Activated CD4-positive, alpha-beta T cell treated with anti-CD3 and anti-CD28 coated beads, Interleukin-2, amount 50 U/mL, for 4 hours (primary cell): ENCODE measurements at places on chromosomes 16 and 17.

GRCh38 chr16:69399361-69399760 is 13.6 kb upstream of the TERF2 start:
- no peak for DNase-seq

DNA sequence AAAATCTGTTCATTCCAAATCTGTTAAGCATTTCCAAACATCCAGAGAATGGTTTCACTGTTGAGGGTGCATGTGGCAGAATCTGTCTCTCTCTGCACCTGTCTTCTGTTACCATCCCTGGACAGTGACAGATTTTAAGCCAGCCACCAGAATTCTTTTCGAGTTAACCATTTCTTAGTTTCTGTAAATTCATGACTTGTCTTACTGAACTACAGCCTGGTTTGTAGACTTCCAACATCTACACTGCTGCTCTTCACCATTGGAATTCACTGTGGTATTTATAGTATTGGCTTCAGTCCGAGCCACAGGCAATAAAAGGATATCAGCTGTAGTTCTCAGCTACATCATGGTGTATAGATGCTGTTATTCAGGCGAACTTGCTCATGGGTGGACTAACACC is 47.6 kb downstream of the GOSR1 start:
- DNase-seq = no peak

- no peak for DNase-seq
Observed at GRCh38 chr17:77320485-77321256, 179.9 kb downstream of the SEC14L1 start.

DNA sequence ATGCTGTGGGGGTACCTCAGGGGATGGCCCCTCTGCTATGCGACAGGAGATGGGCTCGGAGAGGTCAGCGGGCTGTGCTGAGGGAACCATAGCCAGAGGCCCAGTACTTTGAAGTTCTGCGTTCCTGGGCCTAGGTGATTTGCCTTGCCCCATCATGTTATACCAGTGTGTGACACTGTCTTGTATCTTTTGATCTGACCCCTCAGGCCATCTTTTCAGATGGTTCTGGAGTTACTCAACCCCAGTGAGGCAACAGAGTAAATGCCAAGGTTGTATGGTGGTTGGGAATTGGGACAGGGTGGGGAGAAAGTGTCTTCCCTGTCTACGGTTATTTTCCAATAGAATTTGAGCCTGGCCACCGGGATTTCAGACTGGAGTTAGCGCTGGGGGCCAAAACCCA is 8.5 kb downstream of the MSI2 start:
- DNase-seq = no peak

GRCh38 chr17:20142268-20142667 is 133.1 kb downstream of the SPECC1 start:
- DNase-seq = no peak

- no peak for DNase-seq
Observed at GRCh38 chr16:28923231-28923587, 1.8 kb downstream of the RABEP2 start.

GRCh38 chr17:4881761-4882555 is 17.4 kb upstream of the C17orf107 start:
- peak; percentile 68 for DNase-seq

GRCh38 chr16:88649924-88650748 is 717 bp downstream of the CYBA start:
- no peak for DNase-seq

GRCh38 chr16:12323007-12323758 is 346.6 kb downstream of the SNX29 start:
- no peak for DNase-seq

DNA sequence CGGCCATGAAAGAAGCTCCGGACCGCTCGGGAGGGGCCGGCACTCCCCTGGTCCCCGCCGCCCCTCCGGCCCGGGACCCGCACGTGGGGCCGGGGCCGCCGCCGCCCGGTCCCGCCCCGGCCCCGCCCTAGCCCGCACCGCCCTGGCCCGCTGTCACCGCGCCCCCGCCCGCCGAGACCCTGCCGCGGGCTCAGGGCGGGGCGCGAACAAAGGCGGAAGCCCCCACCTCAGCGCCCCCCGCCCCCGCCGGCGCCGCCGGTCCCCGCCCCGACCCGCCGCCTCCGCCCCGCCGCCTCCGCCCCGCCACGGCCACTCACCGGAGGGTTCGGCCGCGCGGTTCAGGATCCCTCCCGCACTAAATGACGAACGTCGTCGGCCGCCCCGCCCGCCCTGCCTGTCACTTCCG is at the start of gene ARHGDIA:
Gene ARHGDIA (minus strand): TSS at position 357 of the 406 bp plus-strand sequence. CDS start 1,407 bp downstream, outside the sequence.
- no peak for DNase-seq

DNA sequence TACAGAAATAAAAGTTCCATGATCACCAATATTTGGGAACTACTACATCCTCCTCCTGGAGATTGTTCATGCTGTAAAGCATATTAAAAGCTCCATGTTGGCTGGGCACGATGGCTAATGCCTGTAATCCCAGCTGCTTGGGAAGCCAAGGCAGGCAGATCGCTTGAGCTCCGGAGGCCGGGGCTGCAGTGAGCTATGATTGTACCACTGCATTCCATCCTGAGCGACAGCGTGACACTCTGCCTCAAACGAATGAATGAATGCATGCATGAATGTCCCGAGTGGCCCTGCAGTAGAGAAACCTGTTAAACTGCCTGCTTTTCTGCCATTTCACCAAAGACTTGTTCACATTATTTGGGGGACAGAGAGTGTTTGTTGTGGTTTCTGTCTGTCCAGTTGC is 15.0 kb downstream of the CNEP1R1 start:
- DNase-seq = no peak

- DNase-seq = no peak
Observed at GRCh38 chr16:2004795-2005517, 4.7 kb downstream of the ZNF598 start.

DNA sequence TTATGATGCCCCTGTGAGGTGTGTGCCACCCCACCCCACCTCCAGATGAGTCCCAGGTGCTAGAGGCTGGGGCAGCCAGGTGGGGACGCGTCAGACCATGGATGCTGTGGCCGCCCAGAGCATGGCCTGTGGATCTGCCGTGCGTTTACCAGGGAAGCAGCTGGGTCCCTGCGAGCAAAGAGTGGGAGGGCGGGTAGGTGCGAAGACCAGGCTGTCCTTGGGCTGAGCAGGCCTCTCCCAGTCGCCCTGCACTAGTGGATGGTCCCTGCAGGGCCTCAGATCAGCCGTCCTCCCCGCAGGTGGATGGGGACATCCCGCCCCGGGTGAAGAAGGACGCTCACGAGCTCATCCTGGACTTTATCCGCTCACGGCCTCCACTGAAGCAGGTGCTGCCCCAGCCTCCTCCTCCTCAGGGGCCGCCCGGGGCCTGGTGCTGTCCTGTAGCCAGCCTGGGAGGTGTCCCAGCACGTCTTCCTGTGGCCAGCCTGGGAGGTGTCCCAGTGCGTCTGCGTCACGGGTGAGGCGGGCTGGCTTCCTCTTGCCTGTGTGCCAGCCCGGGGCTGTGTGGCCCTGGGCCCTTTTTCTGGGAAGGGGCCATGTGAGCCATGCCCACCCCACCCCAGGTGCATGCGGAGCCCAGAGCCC is 18.0 kb upstream of the TCF25 start:
- no peak for DNase-seq

DNA sequence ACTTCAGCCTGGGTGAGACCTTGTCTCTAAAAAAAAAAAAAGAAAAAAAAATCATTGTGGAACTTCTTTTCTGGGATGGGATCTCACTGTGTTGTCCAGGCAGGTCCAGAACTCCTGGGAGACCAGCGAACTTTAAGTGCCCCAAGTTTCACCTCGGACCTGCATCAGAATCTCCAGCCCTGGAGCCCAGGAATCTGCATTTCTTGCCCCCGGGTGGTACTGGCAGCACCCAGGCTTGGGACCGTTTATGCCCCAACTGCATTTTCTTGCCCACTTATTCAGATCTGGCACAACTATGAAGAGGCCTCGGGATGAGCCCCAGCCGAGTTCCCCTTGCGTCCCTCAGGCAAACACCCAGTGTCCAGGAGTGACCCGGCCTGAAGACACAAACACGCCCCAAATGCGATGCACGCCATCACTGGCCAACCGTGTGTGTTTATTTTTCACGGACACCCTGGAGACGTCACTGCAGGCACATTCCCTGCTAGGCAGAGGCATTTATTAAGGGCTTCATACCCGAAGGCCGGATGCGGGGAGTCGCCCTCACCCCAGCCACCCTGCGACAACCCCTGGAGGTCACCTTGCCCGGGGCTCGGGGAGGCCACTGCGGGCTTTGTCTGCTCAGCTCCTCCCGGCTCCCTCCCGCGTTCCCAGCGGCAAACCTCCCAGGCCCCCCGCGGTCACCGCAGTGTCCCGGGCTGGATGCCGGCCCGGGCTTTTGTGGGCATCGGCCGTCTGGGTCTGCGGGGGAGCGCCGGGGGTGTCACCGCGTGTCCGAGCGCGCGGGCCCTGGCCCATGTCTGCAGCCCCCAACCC is 684 bp upstream of the SPIRE2 start:
- DNase-seq = no peak

DNA sequence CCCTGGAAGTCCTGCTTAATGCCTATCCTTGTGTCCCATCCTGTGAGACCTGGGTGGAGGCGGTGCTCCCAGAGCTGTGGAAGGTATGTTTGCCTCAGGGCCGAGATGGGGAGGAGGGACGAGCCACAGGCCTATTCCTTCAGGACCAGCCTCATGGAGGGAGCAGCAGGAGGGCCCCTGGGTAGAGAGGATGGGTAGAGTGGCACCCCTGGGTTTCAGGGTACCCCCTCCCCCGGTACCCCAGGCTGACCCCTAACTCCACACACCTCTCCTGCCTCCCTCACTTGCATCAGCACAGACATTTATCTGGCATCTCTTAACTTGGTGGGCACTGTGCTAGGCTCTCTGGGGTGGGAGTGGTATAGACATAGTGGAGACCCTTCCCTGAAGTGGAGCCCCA is 7.1 kb downstream of the ASB16 start:
- DNase-seq = no peak

- no peak for DNase-seq
Observed at GRCh38 chr16:70594569-70594968, 51.8 kb upstream of the IL34 start.

DNA sequence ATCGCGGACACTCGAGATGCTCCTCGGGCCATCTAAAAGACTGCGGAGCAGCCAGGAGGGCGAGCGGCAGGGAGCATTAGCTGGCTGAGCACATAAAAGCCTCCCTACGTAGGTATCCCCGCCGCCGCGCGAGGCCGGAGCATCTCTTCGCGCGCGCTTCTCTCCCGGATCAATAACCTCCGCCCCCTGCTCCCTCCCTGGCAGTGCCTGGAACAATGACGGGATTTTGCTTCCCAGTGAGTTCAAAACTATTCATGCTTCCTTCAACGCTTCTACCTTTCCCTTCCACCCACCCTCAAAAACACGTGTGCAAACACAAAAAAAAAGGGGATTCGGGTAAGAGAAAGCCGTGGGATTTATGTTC is 984 bp downstream of the CENPV start:
- peak; percentile 15 for DNase-seq

GRCh38 chr17:59451706-59452105 is 113.7 kb upstream of the DHX40 start:
- DNase-seq = no peak

DNA sequence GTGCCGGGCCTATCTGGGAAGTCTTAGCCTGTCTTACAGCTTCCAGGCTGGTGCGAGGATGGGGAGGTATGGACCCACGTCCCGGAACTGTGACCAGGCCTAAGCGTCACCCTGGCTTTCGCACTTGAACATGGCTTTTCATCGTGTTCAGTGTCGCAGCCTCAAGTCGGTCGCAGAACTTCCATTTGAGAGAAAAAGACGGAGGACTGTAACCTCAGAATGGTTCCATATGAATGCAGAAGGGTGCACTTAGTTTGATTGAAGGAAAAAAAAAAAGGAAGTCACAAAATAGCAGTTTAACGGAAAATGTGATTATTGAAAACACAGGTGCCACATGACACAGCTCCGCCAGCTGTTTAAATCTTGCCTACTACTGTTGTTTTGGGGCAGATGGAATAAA is 30.2 kb upstream of the JPT2 start:
- no peak for DNase-seq

GRCh38 chr17:28646039-28646754 is 1.2 kb upstream of the BLTP2 start:
- no peak for DNase-seq

DNA sequence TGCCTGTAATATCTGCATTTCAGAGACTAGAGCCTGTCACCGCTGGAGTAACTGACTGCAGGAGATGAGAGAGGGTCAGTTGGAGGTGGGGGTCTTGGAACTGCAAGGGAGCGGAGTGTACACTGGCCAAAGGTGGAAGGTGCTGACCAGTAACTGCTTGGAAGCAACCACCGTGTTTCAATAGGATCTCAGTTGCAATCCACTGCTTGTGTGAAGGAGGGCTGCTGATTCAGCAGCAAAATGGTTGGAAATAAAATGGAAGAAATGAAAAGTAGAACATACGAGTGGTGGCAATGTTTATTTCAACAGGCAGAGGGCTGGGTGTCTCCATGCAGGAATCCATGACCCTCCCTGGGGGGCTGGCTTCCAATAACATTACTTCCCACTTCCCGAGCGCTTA is 2.1 kb upstream of the JPH3 start:
- no peak for DNase-seq

- peak; percentile 43 for DNase-seq
Observed at GRCh38 chr17:81481073-81481799, 31.4 kb downstream of the ACTG1 start.

- no peak for DNase-seq
Observed at GRCh38 chr17:2304931-2305330, 1.2 kb downstream of the SRR start.

DNA sequence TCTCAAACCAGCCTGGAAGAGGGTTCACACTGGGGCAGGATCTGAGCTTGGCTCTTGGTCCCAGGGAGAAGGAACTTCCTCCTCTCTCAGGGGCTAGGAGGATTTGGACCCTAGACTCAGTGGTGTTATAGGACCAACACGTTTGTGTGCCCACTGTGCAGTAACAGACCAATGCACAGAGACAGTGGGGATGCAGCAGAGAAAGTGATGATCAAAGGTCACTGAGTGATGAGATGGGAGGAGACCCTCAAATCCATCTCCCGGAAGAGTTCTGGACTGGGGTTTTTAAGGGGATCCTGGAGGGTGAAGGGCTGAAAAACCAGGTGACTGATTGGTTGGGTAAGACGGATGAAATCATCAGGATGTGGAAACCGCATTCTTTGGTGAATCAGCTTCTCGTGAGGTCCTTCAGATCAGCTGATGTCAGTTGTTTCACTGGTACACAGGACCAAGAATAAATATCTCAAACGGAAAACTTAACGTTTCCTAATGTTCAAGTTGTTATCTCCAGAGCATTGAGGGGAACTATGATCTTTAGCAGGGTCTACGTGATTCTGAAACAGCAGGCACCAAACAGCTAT is 3.3 kb upstream of the VAC14 start:
- no peak for DNase-seq

- DNase-seq = no peak
Observed at GRCh38 chr16:87822108-87822970, 47.0 kb downstream of the SLC7A5 start.

DNA sequence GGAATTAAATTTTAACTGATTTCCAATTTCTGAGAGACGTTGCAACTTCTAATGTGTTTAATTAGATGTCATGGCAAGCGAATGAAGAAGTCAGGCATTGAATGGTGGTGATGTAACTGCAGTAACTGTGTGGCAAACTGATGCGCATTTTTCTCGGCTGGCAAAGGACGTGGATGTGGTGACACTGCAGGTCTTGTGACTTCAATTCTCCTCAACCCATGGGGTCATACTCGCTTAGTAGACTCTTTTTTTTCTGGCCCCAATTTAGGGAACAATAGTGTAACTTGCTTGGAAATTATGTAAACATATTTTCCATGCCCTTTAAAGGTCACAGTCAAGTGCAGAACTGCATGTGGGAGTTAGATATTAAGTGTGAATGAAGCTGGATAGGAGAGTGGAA is 1.9 kb upstream of the FAM20A start:
- no peak for DNase-seq
